Activated naive CD8-positive, alpha-beta T cell treated with anti-CD3 and anti-CD28 coated beads for 36 hours (primary cell): ENCODE measurements at places on chromosomes 4 and X.

DNA sequence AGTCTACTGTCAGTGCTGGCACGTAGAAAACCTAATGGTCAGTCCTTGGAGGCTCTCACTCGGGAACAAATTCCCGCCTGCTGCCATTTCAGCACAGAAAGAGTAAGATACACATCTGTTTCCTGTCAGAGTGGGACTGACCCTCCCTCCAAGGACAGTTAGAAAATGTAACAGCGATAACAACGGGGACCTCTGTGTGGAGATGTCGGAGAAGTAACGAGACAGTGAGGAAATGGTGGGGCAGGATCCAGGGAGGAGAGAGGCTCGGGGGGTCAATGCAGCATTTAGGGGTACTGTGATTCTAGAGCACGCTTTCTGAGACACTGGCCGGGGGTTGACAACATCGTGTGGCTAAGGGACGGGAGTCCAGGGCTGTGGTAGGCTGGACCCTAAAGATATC, 36.0 kb upstream of the SORCS2 start:
- DNase-seq = no peak

- no peak for DNase-seq
Measured at GRCh38 chrX:99266255-99266654, 1143.8 kb downstream of the PCDH19 start.

GRCh38 chr4:4995103-4995907, 24.0 kb downstream of the CYTL1 start:
- peak; percentile 52 for DNase-seq

DNA sequence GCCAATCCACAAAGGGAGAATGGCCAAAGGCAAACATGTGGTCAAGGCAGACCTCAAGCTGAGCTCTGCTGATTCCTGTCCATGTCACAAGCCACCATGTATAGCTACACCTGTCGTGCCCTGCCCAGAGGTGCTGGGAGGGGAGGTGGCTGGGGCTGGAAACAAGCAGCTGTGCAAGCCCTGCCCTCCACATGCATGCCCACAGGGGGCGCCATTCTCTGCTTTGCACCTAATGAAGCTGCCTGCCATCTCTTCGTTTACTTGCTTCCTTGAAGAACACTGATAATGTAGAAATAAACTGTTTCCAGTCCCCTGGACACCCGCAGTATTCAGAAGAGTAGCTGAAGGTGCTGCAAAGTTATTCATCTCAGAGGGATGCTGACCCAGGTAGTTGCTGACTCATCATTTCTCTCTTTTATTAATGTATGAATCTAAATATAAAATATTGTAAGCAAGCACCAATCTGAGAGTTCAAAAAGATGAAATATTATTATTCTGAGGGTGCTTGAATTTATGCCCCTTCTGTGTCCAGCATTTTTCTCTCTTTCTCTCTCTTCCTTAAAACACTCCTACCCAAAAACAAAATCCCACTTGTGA, 278.6 kb downstream of the ADGRA3 start:
- peak; percentile 44 for DNase-seq

GRCh38 chr4:17339376-17339775, 172.5 kb downstream of the QDPR start:
- DNase-seq = no peak

- no peak for DNase-seq
Measured at GRCh38 chr4:163913571-163913970, 419.1 kb downstream of the TMA16 start.

GRCh38 chr4:159674241-159674640, 571.4 kb downstream of the RAPGEF2 start:
- DNase-seq = no peak

DNA sequence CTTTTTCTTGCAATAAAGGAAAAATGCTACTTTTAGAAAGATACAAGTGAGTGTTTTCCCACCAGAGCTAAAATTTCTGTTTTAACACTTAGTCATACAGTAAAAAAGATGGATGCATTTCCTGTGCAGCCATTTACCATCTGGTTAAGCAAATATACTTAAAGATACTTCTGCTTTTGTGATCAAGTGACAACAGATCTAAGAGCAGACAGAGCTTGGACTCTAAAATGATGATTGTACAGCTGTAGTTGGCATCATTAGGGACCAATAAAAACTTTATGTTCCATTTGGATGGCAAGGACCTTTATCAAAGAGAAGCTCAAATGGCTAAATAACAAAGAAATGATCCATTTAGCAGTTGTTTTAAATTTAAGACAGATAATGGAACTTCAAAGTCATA, 270.8 kb downstream of the FSTL5 start:
- DNase-seq = no peak

GRCh38 chrX:67614423-67614822, 70.6 kb downstream of the AR start:
- DNase-seq = no peak

DNA sequence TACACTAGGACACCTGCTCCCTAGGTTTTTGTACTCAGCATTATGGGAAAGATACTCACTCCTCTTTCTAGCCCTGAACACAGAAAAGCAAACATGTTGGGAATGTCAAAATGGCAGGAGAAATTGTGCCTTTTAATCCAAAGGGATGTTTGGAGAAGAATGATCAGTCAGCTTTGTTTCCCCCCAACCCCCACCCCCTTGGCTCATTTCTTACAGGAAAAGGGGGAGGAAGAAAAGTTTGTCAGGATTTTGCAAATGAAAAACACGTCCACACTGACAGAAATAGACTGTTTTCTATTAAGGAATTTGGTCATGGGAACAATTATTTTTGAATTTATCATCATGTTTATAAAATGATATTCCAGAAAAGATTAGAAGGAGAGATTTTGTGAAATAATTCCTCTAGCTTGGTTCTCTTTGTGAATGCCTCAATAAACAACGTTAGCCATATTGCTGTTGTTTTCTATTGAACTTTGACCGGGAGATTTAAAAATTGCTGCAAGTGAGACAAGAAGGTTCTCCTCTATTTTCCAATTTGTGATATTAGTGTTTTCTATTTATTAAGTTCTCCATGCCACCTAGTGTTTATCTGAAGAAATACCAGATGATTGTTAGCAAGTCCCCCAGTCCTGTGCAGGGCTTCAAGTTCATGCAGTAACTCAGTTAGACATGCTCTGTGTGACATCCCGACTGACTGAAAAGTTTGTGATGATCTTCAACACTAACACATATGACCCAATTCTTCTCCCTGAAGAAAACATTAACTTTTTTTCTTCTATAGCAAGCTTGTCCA, 31.3 kb upstream of the TFDP3 start:
- DNase-seq = no peak

DNA sequence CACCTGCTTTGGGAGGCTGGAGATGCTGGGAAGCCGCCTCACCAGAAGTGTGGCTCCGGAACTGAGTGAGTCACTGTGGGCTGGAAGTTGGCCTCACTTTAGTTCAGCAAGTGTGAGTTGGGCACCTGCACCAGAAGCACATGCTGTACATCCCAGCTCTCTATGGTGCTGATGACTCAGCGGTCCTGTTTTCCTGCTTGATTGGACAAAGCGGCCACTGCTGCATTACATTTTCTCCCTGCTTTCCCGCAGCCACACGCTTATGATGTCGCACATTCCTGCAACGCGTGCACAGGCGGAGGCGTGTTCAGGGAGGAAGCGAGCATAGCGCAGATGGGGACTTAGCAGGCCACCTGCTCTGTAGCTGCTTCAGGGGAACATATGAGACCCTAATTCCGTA, 26.7 kb upstream of the CLDN34 start:
- DNase-seq = no peak

- no peak for DNase-seq
Measured at GRCh38 chr4:70704931-70705182, 16.5 kb downstream of the UTP3 start.

- DNase-seq = no peak
Measured at GRCh38 chr4:137417676-137418075, 114.6 kb downstream of the PCDH18 start.

DNA sequence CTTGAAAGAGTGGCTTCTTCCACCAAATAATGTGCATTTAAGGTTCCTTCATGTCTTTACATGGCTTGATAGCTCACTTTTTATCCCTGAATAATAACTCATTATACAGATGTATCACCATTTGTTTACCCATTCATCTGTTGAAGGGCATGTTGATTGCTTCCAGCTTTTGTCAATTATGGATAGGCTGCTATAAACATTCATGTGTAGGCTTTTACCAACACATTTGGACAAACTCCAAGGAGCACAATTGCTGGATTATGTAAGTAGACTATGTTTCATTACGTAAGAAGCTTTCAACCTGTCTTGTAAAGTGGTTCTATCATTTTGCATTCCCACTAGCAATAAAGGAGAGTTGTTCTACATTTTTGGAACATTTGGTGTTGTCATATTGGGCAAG, 2637.0 kb downstream of the PCDH7 start:
- no peak for DNase-seq

GRCh38 chr4:78059524-78059889, 2.4 kb downstream of the FRAS1 start:
- peak; percentile 16 for DNase-seq

- DNase-seq = no peak
Measured at GRCh38 chr4:147813109-147813773, 81.4 kb downstream of the ARHGAP10 start.

DNA sequence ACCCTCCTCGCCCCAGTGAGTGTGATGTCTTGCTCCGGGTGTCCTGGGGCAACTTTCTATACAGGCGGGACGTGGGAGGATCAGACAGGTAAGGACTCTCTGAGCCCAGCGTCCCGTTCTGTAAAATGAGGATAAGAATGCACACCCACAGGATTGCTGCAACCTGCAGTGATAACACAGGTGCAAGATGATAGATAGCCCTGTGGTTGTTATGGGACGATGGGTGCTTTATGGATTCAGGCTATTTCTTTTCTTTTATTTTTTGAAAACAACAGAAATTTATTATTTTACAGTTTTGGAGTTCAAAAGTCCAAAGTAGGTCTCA, 28.6 kb downstream of the BEX3 start:
- DNase-seq = no peak

DNA sequence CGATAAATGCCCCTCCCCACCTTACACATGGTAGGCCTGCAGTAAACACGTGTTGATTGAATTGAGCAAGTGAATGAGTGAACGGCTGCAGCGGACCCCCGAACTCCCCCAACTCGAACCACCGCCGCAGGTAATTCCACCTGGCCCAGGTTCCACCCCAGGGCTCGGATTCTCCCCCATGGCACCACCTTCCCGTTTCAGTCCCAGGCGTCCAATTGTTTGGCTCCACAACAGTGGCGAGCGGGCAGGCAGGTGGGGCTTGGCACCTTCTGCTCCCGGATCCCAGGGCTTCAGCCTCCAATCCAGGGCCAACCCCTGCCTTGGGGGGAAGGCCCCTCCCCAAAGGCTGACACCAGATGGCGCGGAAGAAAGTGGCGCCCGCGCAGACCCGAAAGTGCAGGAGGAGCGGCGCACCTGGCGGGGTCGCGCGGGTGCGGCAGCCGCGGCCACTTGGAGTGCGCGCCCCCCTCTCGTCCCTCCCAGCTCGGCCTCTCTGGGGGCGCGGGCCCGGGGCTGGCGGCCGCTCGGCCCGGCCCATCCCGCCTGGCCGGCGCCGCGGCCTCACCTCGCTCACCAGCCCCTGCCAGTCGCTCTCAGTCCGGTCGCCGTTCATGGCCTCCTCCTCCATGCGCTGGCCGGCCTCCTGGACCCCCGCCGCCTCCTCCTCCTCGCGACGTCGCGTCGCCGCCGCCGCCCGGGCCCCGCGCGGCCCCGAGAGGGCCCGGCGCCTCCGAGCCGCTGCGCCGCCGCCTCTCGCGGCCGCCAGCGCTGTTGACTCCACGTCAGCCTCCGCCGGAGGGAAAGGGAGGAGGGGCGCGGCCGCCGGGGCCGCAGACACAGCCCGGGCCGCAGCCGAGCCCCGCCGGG, at the start of gene CCDC149:
TSS of gene CCDC149 (minus strand) at position 791 of the 867 bp plus-strand sequence. CDS start at position 613, 178 bp downstream.
- DNase-seq = peak; percentile 8

DNA sequence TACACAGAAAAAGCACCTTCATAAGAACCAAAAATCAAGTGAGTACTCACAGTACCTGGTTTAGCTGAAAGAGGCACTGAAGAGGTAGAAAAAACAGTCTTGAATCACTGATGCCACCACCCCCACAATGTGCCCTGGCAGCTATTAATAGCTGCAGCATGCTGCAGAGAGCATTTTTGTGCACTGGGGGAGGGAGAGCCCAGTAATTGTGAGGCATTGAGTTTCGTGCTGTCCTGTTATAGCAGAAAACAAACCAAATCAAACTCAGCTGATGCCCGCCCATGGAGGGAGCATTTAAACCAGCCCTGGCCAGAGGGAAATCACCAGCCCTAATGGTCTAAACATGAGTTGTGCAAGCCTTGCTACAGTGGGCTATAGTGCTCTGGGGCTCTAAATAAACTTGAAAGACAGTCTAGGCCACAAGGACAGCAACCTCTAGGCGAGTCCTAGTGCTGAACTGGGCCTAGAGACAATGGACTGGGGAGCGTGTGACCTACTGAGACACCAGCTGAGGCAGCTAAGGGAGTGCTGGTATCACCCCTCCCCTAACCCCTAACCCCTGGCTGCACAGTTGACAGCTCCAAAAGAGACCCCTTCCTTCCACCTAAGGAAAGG, 106.3 kb upstream of the TMLHE start:
- no peak for DNase-seq

DNA sequence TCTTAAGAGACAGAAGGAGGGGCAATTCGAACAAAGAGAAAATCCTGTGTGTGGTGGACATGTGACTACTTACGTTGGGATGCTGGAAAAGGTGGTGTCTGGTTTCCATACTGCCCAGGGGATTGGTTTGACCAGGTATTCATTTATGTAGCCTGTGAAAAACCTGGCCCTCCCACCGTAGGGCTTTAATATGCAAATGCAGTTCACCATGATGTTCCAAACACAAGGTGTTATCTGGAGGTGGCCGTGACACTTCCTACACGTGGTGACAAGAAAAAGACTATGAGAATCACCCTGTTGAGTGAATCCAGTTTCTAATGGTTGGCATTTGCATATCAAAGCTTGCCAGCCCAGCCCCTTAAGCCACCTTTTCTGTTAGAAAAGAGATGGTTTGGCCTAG, 27.9 kb downstream of the UGT2B4 start:
- no peak for DNase-seq

- DNase-seq = no peak
Measured at GRCh38 chr4:176261481-176261880, 7.5 kb downstream of the ASB5 start.

DNA sequence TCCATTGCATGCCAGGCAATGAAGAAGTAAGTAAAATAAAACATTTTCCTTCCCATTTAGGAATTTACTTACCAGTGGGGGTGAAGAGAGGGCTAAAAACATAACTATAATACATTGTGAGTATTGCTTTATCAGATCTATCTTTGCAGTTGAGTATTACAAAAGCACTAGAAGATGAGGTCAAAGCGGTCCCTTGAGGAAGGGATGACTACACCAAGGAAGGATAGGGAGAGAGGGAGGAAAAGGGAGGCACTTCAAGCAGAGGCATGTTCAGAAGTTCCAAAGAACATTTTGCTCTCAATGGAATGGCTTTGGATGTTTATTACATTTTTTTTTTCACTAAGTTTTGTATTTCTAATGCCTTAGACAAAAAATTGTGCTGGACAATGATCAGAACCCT, 127.8 kb downstream of the TET2 start:
- no peak for DNase-seq

DNA sequence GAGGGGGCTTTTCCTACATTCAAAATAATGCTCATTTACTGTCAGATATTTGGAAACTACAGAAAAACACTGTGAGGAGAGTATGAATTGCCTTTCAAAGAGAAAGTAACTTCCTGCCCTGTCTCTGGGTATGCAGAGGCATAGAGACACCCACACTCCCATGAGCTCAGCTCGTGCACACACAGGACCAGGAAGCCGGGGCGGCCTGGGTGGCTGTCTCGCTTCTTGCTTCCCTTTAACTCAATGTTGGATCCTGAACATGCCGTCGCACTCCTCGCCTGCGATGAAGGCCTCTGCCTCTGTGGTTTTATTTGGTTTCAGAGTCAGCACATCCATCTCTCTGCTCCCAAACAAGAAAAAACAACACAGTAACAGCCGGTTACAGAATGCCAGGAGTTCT, 40.1 kb upstream of the GPR78 start:
- DNase-seq = no peak
